Endothelial cell of umbilical vein (primary cell): ENCODE measurements at places on chromosomes 3 and 15.
A peak's percentile ranks its signal among the peaks of the same experiment; 100 is the strongest.

GRCh38 chr3:155949453-155950217 is 79.2 kb downstream of the GMPS start:
- DNase-seq = no peak

DNA sequence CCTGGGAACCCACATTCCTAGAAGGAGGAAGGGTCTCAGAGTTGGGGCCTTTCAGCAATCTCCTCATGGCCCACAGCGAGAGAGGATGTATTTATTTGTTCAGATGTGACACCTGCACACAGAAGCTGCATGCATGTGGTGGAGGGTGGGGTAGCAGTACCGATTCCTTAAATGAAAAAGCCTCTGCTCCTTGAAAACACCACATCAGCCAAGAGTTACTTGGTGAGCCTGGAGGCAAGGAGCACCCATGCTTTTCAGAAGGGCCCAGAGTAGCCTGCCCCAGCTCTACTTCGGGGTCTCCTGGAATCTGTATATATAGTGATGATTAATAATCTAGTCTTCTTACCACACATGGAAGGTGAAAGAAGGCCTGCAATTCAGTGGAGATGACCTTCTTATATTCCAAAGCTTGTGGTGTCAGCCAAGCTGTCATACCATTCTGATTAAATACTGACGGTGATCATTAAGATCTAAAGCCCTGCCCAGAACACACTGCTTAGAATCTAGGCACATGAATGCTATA is 33.5 kb downstream of the SEMA6D start:
- no peak for DNase-seq

DNA sequence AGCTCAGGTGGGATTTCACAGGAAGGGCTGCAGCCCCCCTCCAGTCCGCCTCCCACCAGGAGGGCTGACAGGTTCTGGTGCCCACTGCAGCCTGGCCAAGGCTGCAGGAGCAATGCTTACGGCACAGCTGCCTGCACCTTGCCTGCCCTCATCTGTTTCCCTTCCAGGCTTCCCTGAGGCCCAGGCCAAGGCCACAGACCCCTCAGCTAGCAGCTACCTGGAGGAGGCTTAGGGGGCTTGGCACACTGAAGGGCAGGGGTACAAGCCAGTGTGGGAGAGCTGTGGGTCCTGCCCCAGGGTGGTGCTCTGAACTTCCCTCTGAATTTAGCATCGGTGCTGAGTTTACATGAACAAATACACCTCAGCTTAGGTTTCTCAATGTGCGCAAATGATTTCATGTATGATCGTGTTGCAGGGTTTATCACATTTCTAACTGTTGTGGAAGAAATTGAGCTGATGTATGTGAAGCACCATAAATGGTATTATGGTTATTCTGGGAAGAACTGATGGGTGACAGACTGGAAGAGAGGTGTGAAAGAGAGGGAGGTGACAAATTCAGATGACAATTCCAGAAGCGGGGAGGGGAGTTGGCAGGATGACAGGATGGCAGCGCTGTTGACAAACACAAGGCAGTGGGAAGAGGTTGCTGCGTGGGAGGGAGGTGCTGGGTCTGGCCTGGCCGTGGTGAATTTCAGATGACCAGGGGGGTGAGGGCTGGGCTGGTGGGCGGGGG is 6.1 kb downstream of the RHCG start:
- DNase-seq = no peak

DNA sequence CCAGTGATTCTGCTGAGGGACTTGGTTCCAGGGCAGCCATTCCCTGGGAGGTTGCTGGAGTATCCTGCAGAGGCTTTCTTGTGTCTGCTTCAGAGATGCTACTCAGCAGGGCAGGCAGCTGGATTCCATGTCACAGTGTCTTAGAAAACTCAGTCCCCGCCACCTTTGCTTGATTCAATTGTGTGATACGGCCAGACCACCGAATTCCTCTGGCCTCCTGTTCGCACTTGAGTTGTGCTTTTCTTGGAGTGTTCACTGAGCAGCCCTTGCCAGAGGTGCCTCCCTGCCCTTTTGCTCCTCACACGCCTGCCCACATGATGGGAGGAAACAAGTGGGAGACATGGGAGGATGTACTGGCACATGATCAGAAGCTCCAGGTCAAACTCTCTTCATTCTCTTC is 19.6 kb upstream of the SHC4 start:
- peak; percentile 9 for DNase-seq

- peak; percentile 73 for DNase-seq
Observed at GRCh38 chr3:191356631-191357439, 26.5 kb upstream of the UTS2B start.

DNA sequence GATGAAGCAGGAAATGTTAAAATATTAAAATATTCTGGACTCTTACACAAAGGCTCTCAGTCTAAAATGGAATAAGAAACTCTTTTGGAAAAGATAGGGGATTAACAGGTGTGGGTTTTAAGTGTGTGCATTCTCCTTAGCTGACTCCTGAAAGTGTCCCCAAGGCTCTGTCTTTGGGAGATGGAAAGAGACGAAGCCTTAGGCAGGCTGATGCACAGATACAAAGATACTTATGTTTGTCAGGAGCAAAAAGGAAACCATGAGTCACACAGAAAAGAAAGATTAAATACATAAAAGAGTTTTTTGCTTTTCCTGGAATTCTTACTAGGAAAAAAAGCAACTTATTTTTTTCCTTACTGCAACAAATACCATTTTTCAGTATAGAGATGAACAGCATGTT is 23.8 kb upstream of the ABI3BP start:
- peak; percentile 80 for DNase-seq

- DNase-seq = no peak
Observed at GRCh38 chr3:124824286-124824915, 62.8 kb downstream of the ITGB5 start.

GRCh38 chr3:59464187-59464586 is 414.4 kb upstream of the CFAP20DC start:
- DNase-seq = no peak

DNA sequence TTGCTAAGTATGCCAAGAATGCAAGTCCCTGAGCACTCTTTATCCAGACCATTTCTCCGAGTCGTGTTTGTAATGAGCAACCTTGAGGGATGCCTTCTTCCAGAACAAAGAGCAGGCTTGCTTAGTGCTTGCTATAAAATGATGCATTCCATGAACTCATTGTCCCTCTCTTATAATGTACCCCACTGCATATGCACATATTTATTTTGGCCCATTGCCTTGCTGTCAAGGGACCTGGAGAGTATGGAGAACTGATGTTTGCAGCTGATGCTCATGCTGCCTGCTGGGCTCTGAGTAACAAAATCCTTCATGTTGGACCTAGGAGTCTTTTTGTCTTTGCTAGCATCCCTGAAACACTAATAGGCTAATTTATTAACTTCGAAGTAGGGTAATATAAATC is 97.8 kb upstream of the AADACL2 start:
- DNase-seq = no peak

DNA sequence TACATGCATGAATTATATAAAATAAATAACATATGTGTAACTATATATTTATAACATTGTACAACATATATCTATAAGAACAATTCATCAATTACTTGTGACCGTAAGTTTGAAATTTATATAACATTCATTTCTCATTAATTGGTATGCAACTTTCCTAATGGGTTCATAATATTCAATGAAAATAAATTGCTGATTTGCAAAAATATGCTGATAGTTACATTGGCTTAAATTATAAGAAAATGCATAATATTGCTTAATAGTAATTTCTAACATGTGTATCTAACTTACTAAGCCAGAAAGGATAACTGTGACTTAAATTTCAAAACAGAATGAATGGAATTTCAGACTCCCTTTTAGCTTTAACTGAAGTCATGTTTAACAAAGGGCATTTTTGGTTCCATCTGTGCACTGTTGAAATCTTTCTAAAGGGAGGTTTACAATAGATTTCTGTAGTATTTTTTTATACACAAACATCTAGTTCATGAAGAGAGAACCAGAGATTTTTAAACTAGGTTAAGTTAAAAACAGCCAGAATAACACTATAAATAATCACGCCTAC is 310.9 kb downstream of the TBC1D5 start:
- DNase-seq = no peak

GRCh38 chr15:66187271-66187670 is 66.3 kb downstream of the MEGF11 start:
- DNase-seq = no peak

- no peak for DNase-seq
Observed at GRCh38 chr3:153219146-153219545, 57.1 kb downstream of the RAP2B start.

GRCh38 chr15:50552238-50552637 is 5.8 kb upstream of the USP50 start:
- DNase-seq = no peak

DNA sequence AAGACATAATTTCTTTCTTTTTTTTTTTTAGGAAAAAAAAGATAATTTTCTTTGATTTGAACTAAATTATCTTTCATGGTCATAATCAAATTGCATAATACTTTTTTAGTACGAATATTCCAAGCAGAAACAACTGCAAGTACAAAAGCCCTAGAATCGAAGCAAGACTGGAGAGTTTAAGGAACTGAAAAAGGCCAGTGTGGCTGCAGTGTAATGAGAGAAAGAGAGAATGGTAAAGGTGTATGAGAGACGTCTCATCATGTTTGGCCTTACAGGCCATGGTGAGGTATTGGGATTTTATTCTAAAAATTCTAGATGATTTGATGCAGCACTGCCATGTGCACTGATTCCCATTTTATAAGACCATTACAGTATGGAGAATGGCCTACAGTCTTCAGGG is 180.9 kb downstream of the SUCNR1 start:
- no peak for DNase-seq

GRCh38 chr3:175383813-175384212 is 524.7 kb downstream of the NAALADL2 start:
- no peak for DNase-seq

DNA sequence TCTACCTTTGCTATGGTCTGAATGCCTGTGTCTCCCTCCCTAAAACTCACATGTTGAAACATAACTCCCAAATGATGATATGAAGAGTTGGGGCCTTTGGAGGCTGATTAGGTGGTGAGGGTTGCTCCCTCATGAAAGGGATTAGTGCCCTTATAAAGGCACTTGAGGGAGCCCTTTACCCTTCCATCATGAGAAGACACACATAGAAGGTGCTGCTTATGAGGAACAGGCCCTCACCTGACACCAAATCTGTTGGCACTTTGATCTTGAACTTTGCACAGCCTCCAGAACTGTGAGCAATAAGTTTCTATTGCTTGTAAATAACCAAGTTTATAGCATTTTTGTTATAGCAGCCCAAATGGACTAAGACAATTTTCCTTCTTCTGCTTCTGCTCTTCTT is 76.2 kb upstream of the ADAMTS9 start:
- DNase-seq = no peak

DNA sequence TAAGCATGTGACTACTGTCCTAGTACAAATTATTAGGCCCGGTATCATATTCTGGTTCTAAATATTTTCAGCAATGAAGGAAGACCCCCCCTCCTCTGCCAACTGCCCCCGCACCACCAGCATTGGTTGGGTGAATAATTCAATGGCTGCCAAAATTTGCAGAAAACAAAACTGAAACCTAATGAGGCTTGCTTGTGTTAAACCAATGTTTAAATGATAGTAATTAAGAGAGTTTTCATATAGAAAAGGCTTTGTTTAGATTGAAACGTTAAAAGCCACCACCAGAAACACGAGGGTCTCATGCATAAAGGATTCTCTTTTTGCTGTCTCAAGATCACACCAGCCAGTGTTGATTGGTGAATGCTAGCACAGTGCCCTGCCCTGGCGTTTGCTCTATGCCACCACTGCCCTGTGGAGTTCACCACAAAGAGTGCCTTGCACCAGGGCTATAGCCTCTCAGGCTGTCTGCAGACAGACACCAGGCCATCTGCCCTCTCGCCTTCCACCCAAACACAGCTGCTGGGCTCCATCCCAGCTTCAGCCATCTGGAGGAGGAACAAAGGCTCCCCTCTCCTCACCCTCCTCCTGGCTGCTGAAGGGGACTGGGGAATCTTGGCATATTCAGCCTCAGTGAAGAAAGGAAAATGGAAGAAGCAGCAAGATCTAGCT is 200.3 kb upstream of the PFN2 start:
- DNase-seq = no peak

- no peak for DNase-seq
Observed at GRCh38 chr15:35089551-35089950, 4.5 kb upstream of the NANOGP8 start.

GRCh38 chr3:194685065-194685717 is 492 bp upstream of the FAM43A start:
- no peak for DNase-seq

DNA sequence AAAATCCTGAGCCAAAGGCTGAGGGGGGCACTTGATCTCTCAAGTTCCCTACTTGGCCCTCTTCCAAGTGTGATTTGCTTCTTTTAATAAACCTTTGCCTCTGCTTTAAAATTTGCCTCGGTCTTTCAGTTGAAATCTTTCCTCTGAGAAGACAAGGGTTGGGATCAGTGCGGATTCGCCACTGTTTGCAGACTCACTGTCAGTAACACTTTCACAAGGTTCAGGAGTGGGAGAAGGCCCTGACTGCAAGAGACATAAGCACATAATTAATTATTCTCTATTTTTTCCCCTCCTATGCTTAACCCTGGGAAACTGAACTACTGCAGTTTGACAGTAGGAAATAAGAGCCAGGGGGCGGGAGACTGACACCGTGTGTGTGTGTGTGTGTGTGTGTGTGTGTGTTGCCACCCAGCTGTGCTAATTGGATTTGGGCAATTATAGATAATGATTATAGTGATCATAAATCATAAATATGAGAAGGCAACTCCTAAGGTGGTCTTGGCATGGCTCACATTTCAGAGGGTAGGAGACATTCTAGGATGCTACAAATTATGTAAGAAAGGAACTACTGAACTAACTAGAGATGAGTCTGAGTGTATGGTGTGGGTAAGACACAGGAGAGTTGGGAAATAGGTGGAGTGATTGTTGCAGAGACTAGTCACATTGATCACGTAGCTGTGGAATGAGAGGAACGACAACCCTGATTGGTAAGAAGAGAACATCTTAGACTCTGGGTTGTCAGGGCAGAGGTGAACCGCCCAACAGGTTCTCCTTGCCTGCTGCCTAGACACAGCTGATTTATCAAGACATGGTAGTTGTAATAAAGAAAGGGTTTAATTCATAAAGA is 5.5 kb upstream of the ZNF662 start:
- no peak for DNase-seq

- no peak for DNase-seq
Observed at GRCh38 chr3:58272891-58273290, 33.2 kb upstream of the RPP14 start.

DNA sequence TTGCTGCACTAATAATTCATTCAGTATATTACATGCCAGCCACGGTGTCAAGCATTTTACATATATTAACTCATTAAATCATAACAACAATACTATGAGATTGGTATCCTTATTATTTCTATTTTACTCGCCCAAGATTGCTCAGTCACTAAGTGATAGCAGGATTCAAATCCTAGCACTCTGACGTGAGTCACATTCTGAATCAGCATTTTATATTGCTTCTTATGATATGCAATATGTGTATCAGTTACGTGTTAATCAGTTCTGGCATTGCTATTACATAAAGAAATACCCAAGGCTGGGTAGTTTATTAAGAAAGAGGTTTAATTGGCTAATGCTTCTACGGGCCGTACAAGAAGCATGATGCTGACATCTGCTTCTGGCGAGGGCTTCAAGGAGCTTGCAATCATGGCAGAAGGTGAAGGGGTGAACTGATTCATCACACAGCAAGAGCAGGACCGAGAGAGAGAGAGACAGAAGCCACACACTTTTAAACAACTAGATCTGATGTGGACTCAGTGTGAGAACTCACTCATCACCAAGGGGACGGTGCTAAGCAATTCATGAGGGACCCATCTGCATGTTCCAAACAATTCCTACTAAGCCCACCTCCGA is 166.5 kb upstream of the TMCO5A start:
- DNase-seq = no peak

GRCh38 chr15:90174140-90174875 is 26.8 kb upstream of the SEMA4B start:
- peak; percentile 43 for DNase-seq
